Stimulated activated CD4-positive, alpha-beta T cell treated with anti-CD3 and anti-CD28 coated beads, Interleukin-1b, Interleukin-23, amount 100 ng/mL, for 48 hours (primary cell): ENCODE measurements at places on chromosomes 5 and 9.
A peak's percentile ranks its signal among the peaks of the same experiment; 100 is the strongest.

DNA sequence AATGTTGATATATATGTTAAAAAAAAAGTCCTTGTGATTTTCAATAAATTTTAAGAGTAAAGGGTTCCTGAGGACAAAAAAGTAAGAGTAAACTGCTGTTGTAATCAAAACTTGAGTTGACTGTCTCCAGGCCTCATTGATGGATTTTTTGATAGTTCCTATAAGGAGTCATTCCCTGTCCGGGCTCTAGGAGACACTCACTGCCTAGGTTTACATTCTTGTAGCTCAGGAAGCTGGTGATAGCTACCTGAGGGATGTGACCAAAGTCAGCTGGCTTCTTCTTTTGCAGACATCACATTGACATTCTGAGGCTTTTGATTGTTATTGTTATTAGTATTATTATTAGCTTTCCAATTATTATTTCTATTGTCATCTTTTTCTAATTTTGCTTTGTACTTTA, 116.5 kb upstream of the FBXL7 start:
- DNase-seq = no peak

- DNase-seq = no peak
Measured at GRCh38 chr9:14320271-14321181, 6.6 kb upstream of the NFIB start.

GRCh38 chr9:75382126-75382525, 293.8 kb downstream of the OSTF1 start:
- no peak for DNase-seq

DNA sequence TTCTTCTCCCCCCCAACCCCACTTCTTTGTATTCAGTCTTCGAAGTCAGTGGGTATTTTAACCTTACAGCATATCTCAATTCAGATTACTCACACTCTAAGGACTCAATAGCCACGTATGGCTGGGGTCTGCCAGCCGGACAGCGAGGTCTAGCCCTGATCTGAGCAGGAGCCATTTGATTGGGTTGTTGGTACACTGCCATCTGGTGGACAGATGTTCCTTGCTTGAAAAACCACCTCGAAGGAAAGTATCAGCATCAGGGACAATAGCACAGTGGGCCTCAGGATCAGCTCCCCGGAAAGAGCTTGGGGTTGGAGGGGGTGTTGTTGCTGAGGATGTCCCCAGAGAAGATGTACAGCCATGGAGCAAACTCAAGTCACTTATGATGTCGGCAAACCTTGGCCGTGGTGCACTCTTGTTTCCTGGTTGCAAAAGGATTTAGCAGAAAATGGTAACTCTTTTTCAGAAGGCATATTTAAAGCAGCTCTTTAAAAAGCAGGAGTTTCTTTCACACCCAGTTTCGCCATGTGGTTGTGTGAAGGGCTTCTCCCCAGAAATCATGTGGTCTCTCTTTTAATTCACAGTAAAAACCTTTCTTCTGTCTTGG, 31.7 kb upstream of the KCNMB1 start:
- peak; percentile 39 for DNase-seq

GRCh38 chr5:1637639-1638481, 114.1 kb upstream of the LPCAT1 start:
- no peak for DNase-seq

- DNase-seq = no peak
Measured at GRCh38 chr9:3894772-3895171, 369.0 kb upstream of the RFX3 start.

GRCh38 chr9:19620326-19620725, 168.5 kb downstream of the SLC24A2 start:
- DNase-seq = no peak

GRCh38 chr5:175214152-175214551, 229.8 kb downstream of the DRD1 start:
- DNase-seq = no peak

GRCh38 chr5:38376404-38376803, 118.0 kb downstream of the EGFLAM start:
- no peak for DNase-seq

DNA sequence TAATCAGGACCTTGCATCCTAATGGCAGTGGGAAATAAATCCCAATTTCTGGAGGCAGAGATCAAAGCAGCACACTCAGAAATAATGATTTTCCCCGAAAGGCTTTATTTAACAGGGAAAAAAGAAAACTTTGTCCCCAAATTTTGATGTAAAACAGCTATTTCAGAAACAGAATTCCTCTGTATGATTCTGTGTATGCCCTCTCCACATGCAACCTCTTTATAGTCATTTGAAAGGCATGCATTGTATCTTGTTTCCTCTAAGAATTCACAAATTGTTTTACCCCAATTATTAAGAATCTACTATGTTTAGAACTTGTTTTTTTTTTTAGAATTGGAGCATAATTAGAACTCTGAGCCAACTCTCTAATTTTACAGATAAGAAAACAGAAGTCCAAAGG, 2.7 kb upstream of the PTAR1 start:
- no peak for DNase-seq

DNA sequence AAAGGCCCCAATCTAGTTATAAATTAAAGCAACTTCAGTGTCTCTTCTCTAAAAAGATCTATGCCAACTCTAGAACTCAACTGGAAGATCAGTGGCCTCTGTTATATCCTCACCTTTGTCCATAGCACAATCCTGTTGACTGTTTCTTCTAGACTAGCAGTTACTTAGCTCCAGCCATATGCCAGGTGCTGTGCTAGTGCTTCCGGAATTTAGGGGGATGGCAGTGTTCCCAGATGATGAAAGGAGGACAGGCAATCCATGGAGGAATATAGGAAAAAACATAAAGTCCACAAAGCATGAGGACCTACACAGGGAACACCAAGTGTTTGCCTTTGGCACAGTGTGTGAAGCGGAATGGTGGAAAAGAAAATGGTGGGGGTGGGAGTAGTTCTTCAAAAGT, 214.3 kb downstream of the MAPKAP1 start:
- no peak for DNase-seq

- no peak for DNase-seq
Measured at GRCh38 chr9:81984928-81985327, 3.6 kb upstream of the SPATA31D1 start.

- DNase-seq = no peak
Measured at GRCh38 chr5:132226516-132227234, 978 bp downstream of the P4HA2 start.

DNA sequence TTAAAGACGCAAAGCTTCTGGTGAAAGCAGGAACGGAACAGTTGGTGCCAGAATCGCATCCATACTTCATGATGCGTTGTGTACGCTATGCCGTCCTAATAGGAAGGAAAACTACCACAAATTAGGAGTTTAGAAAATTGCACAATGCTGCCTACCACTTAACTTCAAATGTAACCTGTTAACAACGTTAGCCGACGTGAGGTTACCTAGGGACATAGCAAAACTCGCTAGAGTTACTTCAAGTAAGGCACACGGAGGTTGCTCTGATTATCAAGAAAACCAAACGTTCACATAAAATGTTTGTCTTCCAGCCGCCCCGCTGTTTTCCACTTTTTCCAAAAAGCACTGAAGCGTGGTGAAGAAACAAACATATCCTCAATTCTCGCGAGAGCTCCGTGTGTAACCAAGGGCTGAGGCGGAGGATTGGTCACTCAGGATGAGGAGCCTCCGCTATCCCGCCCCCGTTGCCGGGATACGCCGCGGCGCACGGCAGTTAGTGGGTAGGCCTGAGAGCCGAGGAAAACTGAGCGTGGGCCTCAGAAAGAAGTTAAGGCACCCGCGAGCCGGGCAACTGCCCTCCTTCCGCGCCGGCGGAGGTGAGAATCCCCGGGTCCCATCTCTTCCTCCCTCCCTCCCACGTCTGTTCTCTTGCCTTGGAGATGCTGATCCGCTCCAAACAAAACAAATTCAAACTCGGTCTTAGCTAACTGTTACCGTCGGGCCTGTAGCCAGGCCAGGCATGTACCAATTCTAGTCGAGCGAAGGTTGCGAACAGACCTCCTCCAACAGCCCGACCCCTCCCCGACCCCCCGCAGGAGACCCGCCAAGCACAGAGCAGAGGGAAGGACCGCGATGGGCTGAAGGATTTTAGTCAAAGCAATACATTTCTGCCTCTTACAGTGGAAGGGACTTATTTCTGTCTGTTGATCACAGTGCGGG, at the start of gene IFT74:
TSS of gene IFT74 (plus strand) at position 492 of the 939 bp plus-strand sequence. CDS start 5,556 bp downstream, outside the sequence.
- DNase-seq = peak; percentile 95

GRCh38 chr5:80072103-80073073, 37.2 kb downstream of the THBS4 start:
- DNase-seq = no peak

DNA sequence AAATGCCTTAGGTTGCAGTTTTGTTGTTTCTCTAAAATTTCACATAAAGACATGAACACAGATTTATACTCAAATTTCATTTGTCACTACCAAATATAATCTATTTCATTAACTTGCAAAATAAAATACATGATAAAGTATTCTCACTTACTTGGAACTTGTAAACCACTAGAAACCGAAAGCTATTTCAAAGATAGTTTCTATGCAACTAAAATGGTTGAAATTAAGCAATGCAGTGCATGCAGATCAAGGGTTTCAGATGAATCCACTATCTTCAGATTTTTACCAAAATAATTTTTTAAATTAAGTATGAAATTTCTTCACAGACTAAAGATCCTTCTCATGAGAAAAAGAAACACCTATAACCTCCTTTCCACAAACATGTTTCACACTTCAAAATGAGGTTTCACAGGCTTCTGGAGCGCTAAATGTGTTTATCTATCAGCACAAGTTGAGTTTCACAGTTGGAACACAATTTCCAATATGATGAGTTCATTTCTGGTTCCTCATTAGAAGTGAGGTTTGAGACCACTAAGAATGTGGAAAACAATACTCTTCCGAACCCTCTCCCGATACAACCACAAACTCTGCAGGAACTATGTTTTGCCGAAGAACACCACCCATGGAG, 63.9 kb downstream of the EPB41L4A start:
- DNase-seq = no peak

DNA sequence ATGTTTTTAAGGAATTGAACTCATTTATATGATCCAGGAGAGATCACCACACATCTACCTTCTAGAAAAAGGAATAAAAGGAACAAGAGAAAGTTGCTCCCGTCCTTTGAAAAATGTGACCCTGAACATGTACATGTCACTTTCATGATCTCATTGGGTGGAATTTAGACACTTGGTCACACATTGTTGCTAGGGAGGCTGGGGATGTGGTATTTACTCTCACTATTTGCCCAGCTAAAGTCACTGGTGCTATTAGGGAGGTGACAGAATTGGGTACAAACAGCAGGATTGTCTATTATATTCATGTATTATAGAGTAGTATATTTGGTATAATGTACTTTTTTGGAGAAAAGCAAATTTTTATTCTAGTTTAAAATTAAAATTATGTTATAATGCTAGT, 2.1 kb upstream of the CDH10 start:
- DNase-seq = no peak

GRCh38 chr5:129020683-129021082, 55.4 kb downstream of the SLC27A6 start:
- no peak for DNase-seq

- DNase-seq = no peak
Measured at GRCh38 chr9:7579351-7579750, 220.2 kb downstream of the DMAC1 start.

DNA sequence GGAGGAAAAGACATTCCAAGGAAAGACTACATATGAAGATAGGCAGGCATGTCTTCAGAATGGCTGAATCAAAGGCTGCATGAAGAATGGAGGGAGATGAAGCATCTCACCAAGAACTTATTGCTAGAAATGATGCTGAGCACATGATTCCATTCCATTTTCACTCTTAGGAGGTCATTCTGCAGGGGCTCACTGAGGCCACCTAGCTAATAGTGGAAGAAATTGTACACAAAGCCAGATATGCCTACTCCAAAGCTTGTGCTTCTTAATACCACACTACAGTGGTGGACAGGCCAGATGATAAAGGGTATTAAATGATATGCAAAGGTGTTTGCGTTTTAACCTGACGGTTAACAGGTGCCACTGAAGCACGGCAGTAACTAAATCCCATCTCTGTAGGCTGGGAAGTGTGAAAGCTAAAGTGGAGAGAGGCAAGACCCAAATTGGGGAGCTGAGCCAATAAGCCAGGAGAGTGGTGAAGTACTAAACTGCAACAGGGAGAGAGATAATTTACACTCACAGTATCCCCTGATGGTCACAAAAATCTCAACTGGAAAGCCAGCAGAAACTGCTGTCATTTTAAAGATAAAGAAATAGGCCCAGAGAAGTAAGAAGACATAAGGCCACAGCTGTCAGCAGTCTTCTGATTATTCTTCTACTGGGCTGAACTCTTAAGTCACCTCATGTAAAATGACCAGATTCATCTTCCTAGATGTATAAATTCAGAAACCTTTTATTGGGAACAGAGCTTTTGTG, 14.6 kb downstream of the NDUFA8 start:
- no peak for DNase-seq

DNA sequence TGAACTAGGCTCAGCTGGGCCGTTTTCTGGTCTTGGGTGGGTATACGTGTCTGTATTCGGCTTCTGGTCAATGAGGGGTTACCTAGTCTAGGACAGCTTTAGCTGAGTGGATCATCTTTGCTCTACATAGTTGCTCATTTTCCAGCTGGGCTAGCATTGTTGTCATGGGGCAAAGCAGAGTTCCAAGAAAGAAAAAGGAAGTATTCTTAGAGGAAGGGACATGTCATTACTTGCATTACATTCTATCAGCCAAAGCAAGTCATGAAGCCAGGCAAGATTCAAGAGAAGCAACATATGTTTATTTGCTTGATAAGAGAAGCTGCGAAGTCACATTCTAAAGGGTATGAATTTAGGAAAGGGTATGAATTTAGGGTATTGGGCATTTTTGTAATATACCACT, 396.5 kb downstream of the ZNF608 start:
- DNase-seq = no peak

DNA sequence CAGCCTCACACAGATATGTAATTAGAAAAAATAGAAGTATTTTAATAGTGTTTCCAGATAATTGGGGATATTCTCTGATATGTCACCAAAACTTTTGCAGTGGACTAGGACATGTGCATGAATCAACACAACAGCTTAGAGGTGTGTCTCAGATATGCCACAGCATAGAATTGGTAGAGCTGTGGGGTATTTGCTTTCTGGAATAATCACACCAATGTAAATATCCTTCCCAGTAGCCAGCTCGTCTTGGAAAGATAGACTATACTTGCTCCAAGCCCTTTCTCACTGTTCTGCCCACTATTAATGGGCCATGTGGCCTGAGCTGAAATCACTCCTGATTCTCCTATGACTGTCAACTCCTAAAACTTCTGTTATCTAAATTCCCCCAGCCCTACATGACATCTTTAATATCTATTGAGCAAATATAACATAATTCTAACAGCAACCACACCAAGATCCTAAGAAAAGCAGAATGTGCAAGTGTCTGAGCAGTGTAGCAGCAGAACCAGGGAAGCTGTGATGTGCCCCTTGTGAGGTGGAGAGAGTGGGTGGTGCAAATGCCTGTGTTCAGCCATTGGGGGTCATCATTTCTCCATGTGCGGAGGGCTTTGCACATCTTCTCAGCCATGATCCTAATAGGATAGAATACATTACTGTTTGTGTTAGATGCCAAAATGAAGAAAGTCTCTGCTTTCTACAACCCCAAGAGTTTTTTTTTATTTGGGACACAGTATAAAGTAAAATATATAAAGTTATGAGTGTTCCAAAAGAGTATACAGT, 65.0 kb downstream of the MELK start:
- no peak for DNase-seq

GRCh38 chr9:82115331-82115730, 126.8 kb downstream of the SPATA31D1 start:
- no peak for DNase-seq
